ENCODE measurements at places on chromosomes 12 and 14.

DNA sequence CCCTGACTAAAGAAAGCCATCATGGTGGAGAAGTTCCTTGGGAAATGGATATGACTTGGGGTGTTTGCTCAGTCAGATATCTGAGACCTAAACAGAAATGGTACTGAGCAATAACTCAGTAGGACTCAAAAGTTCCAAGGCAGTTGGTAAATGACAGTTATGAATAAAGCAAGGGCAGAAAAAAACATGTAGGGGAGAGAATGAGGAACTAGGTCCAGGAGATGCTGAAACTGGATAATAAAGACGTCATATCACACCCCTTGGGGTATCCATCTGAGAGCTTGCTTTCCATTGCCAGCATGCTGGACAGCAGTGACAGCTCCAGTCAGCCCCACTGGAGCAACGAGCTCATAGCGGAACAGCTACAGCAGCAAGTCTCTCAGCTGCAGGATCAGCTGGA lies 37.5 kb downstream of the RPGRIP1 start:
- DNase-seq: no peak

DNA sequence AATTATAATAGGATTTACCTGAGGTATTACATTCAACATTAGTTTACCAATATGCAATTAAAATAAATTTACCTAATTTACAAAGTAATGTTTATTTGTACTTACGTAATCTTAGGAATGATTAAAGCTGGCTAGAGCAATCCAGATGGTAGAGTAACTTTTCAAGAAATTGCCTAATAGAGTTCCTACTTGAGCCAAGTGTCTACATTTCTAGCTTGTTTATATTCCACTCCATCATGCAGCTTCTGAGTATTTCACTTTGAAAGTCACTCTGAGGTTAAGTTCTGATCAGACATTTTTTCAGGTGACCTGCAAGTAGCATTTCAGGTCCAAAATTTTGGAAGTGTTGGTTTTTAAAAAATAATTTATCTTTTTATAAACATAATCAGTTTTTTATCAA lies 1080.7 kb downstream of the TRHDE start:
- DNase-seq: no peak

- DNase-seq: peak; percentile 54
Observed at GRCh38 chr12:53267999-53268629, at the start of gene ESPL1. TSS of gene ESPL1 (plus strand) at chr12:53268299. CDS start at chr12:53268767, 468 bp downstream.

DNA sequence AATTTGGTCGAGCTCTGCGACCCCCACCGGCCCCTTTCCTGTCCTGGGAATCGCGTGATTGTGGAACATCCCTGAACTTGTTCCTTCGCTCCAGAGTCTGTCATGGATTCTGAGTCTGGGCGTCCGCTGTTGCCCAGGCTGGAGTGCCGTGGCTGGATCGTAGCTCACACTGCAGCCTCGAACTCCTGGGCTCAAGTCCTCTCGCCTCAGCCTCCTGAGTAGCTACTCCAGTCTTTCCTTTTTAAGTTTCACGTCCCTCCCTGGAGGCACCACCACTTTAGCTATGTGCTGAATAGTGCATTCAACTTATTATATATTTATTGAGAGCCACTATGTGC lies 698 bp downstream of the ACOT6 start:
- DNase-seq: no peak

GRCh38 chr12:110249716-110250225 lies 31.3 kb upstream of the ATP2A2 start:
- DNase-seq: peak; percentile 41

GRCh38 chr12:77734214-77734883 lies 96.3 kb upstream of the NAV3 start:
- peak; percentile 68 for DNase-seq

DNA sequence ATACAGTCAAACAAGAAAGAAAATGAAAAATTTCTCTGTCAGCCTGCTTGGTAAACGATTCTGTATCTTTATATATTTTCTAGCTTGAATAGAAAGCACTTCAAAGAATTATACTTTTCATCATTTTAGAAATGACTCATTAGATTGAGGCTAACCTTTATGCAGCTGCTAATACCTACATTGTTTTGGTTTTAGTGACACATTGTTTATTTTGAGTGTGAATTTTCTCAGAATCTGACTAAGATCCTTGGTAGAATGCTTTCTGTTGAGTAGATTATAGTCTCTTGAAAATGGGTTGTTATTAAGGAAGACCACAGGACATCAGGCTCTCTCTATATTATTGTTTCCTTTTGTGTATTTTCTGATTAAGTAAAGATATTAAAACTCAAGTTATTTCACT lies at the start of gene PMCH:
Gene PMCH, minus strand, starts transcription at position 45 of the 400 bp plus-strand sequence. CDS start 63 bp downstream, outside the sequence.
- DNase-seq: no peak
